Progenitor cell of endocrine pancreas (in vitro differentiated cells): ENCODE measurements at places on chromosomes 7 and 10.

DNA sequence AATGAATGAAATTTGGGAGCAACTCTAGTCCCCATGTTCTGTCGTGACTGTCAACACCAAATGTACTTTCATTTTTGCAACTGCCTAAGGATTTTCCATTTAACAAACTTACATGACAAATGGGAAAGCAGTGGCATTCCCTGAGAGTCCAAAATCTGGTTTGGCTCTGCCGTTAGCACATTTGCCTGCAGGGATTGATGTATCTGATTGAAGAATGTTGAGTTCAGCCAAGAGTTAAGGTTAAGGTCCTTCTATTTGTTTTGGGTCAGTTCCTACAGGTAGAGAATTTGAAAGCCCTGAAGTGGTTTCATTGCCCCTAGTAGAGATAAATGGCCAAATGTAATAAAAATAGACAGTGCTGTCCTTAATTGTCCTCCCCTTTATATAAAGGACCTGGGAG lies 406.5 kb upstream of the GALNT17 start:
- H3K4me3 ChIP-seq, result no peak overlapping the region
- H3K4me1 ChIP-seq, result peaks cover 24% of the 10 kb centered on the region
- peaks cover 12% of the 10 kb centered on the region for H3K36me3 ChIP-seq

DNA sequence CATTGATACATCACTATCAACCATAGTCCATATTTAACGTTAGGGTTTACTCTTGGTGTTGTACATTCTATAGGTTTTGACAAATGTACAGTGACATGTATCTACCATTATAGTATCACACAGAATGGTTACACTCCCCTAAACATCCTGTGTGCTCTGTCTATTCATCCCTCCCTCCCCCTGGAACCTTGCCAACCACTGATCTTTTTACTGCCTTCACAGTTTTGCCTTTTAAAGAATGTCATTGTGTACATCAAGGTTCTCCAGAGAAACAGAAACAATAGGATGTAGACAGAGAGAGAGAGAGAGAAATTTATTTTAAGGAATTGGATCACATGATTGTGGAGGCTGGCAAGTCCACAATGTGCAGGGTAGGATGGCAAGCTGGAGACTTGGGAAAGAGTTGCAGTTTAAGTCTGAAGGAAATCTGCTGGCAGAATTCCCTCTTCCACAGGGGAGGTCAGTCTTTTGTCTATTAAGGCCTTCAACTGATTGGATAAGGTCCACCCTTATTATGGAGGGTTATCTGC lies 45.1 kb upstream of the CCNJ start:
- H3K4me3 ChIP-seq, result no peak overlapping the region
- DNase-seq, result no peak
- H3K27ac ChIP-seq, result peak overlapping the region; percentile 32
- no peaks in the 10 kb centered on the region for H3K4me1 ChIP-seq
- no peaks in the 10 kb centered on the region for H3K36me3 ChIP-seq

GRCh38 chr10:98745645-98746044 lies 298.9 kb upstream of the HPS1 start:
- no peaks in the 10 kb centered on the region for H3K27me3 ChIP-seq
- H3K36me3 ChIP-seq, result no peaks in the 10 kb centered on the region
- H3K4me1 ChIP-seq, result no peaks in the 10 kb centered on the region
- DNase-seq, result no peak
- no peak overlapping the region for H3K27ac ChIP-seq

DNA sequence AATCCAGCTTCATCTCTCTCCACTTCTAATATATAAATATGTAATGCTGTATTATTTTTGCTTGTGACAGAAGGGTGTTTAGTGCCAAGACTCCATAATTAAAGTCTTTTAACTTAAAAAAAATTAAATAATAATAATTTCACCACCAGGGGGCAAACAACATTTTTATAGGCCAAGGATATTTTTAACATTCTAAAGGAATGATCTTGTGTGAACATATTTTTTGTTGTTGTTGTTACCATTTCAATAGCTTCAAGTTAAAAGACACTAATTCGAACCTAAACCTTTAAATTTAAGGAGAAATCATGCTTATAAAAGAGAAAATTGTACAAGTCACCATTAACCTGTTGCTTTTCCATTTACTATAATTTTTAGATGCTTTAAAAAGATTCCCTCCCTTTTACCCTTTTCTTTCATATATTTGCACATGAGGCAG lies 7.5 kb upstream of the DNAJC1 start:
- no peak overlapping the region for H3K27ac ChIP-seq
- H3K4me3 ChIP-seq, result no peak overlapping the region
- H3K27me3 ChIP-seq, result no peaks in the 10 kb centered on the region
- DNase-seq, result no peak
- no peaks in the 10 kb centered on the region for H3K36me3 ChIP-seq

- H3K27me3 ChIP-seq, result no peaks in the 10 kb centered on the region
- no peak overlapping the region for H3K4me3 ChIP-seq
- DNase-seq, result no peak
- no peaks in the 10 kb centered on the region for H3K4me1 ChIP-seq
- no peaks in the 10 kb centered on the region for H3K36me3 ChIP-seq
Observed at GRCh38 chr7:18866359-18867036, 250.9 kb downstream of the TWIST1 start.
